ENCODE measurements at places on chromosomes 5 and 9. TPM values are rescaled to one million over a fixed set of nuclear protein-coding genes. Genes with fewer than 3 reads are reported as not detected.

PTGER4 gene
- total RNA-seq, result 4.4 TPM

ADCY2 gene
- 74.9 TPM for total RNA-seq

SYNPO gene
- total RNA-seq, result 3.0 TPM

CCDC192 gene
- total RNA-seq, result 1.3 TPM

PCDHB9 gene
- total RNA-seq, result 0.78 TPM

PCDHA12 gene
- 17.7 TPM for total RNA-seq

ECSCR gene
- 2.2 TPM for total RNA-seq

OMD gene
- not detected for total RNA-seq

IL33 gene
- not detected for total RNA-seq

GPR150 gene
- not detected for total RNA-seq

CARTPT gene
- total RNA-seq, result not detected

SLCO6A1 gene
- not detected for total RNA-seq

FAXDC2 gene
- 4.6 TPM for total RNA-seq

MAST4 gene
- total RNA-seq, result 8.5 TPM

DEPDC1B gene
- total RNA-seq, result 75.0 TPM

CRAT gene
- total RNA-seq, result 9.9 TPM

LTC4S gene
- total RNA-seq, result 10.1 TPM

INSYN2B gene
- 4.4 TPM for total RNA-seq

DOCK8 gene
- 0.94 TPM for total RNA-seq

FAM200C gene
- total RNA-seq, result 6.9 TPM

NEUROG1 gene
- not detected for total RNA-seq

CACFD1 gene
- total RNA-seq, result 18.2 TPM

ARL14EPL gene
- total RNA-seq, result not detected

ZNF300 gene
- 25.9 TPM for total RNA-seq

MLANA gene
- not detected for total RNA-seq

GNG10 gene
- total RNA-seq, result 62.1 TPM
